ENCODE measurements at places on chromosomes 7 and 10. TPM values are rescaled to one million over a fixed set of nuclear protein-coding genes. Genes with fewer than 3 reads are reported as not detected.

The NCOA4 gene
- 65.8 TPM for total RNA-seq

The ZNF273 gene
- total RNA-seq: 6.1 TPM

The PPP1R9A gene
- total RNA-seq: 10.7 TPM

The ENO4 gene
- not detected for total RNA-seq

DNA sequence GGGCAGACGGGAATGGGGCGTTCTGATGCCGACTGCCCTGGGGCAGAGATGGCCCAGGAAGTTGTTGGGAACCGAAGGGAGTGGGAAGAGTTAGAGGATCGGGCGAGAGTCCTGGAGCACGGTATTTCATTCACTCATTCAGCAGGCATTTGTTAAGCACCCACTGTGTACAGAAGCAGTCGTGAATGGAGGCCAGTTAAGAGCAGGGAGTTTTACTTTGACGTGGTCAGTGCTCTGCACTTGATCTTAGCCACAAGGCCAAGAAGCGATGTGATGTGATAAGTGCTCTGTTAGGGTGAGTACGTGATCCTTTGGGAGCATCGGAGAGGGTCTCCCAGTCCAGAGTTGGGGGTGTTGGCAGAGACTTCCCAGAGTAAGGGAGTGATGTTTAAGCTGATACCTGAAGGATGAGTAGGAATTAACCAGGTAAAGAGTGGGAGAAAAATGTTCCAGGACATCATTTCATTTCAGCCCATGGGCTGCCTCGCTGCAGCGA, 890 bp downstream of the ZFYVE27 start:
- no peak for DNase-seq
- no peaks in the 10 kb centered on the region for H3K27me3 ChIP-seq
- H3K4me1 ChIP-seq: peaks cover 19% of the 10 kb centered on the region
- peak overlapping the region; percentile 97 for H3K27ac ChIP-seq
- H3K36me3 ChIP-seq: peaks cover 18% of the 10 kb centered on the region

DNA sequence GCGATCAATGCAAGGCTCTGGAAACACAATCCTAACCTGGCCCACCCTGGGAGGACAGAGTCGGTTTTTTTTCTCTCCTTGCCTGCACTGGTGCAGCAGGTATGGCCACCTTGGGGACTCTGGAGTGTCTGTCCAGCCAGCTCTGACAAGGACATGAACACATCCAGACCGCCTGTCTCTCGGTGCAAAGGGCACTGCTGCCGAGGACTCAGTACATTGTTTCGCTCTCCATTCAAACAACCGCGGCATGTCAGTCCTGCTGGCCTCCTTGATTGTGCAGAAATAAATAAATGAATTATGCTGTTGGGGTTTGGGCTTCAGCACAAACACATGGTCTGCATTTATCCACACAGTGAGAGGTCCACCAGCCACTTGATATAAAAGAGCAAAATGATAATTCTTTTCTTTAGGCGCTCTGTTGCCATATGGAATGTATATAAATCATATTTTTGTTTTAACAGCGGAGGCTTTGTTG, 565.2 kb downstream of the KCNMA1 start:
- peak; percentile 32 for DNase-seq
- no peaks in the 10 kb centered on the region for H3K36me3 ChIP-seq

GRCh38 chr10:69057261-69057950, 30.5 kb upstream of the SRGN start:
- H3K27me3 ChIP-seq: no peaks in the 10 kb centered on the region
- no peak overlapping the region for H3K4me3 ChIP-seq
- H3K4me1 ChIP-seq: peaks cover 33% of the 10 kb centered on the region
- H3K36me3 ChIP-seq: no peaks in the 10 kb centered on the region
- H3K27ac ChIP-seq: peak overlapping the region; percentile 62
- DNase-seq: peak; percentile 42

DNA sequence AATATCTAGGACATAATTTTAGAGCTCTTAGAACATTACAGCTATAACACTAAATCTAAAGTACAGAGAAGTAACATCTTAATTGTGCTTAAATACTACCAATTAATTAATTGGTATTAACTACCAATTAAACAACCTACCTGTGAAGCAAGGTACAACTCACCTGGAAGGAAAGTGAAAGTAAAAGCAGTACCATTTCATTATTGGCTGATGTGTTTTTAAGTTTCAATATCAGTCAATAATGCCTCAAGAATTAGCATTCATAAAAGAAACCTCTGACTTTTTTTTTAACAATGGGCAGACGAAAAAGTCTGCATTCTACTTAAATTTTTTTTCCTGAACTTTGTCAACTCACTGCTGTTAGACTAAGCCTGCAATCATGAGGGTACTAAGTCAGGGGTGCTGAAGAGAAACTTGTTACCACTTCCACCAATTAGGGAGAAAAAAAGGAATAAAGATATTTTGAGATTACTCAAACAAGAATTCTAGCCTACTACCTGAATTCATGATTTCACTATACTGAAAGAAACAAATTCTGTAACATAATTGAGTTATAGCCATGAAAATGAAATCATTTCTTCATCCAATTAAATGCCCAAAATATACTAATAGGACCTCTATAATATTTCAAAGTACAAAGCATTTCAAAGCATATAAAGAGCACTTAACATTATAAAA, 19.9 kb downstream of the UPF2 start:
- peaks cover 4% of the 10 kb centered on the region for H3K4me1 ChIP-seq
- DNase-seq: peak; percentile 9
- H3K4me3 ChIP-seq: no peak overlapping the region
- peak overlapping the region; percentile 71 for H3K27ac ChIP-seq

GRCh38 chr10:114386452-114386851, 17.9 kb downstream of the AFAP1L2 start:
- H3K27me3 ChIP-seq: no peaks in the 10 kb centered on the region
- no peak overlapping the region for H3K27ac ChIP-seq
- peaks cover 13% of the 10 kb centered on the region for H3K4me1 ChIP-seq

DNA sequence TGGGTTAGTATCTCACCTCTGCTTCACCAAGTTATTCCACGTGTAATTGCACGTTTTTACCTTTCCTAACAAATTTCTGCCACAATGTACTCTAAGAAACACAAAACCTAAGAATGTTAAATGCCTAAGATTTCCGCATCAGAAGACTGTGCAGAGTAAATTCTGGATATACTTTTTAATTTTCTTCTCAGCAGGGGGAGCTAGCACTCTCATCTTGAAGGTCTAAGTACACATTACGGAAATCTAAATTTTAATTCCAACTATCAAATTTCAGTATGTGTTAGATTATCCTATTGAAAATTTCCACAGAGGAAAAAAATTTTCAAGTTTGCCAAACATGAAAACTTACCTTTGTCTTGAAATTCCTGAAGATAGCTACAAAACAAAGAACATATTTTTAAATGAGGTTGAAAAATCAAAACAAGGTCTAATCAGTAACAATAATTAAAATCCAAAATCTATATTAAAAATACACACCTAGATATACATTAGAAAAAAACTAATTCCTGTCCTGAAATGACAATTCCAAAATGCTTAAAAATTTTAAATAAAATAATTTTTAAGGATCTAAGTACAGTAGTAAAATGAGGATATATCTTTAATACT, 10.5 kb downstream of the SKAP2 start:
- H3K36me3 ChIP-seq: no peaks in the 10 kb centered on the region
- no peak overlapping the region for H3K27ac ChIP-seq
- H3K4me3 ChIP-seq: no peak overlapping the region
- no peaks in the 10 kb centered on the region for H3K27me3 ChIP-seq
- peak; percentile 83 for DNase-seq

GRCh38 chr7:12768948-12769347, 81.5 kb downstream of the ARL4A start:
- no peak overlapping the region for H3K4me3 ChIP-seq
- no peaks in the 10 kb centered on the region for H3K36me3 ChIP-seq
- no peaks in the 10 kb centered on the region for H3K27me3 ChIP-seq
- H3K27ac ChIP-seq: no peak overlapping the region
- DNase-seq: no peak

DNA sequence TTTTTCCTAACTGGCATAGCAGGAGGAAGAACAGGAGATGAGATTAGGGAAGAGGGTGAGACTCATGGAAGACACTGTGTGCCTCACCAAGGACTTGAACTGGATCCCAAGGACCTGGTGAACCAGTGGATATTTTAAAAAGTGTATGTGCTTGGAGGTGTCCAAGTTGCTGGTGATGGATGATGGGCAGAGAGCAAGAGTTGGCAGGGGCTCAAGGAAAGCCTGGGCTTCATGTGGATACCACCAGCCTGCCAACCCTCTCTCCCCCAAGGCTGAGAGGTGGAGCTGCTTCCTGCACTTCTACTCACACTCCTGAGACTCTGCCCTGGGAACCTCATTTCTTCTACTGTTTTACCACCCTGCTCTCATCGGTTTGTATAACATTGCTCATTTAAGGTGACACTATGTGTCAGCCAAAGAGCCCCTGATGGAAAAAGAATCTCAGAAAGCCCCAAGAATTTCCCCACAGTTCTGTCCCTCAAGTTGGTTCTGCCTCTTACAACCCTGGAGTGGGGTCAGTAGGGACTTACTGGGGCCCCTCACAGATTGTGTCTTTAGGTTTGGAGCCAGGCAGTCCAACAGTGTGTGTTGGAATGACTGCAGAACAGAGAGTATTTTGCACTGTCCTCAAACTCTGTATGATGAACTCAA, 56.2 kb upstream of the PDCD4 start:
- H3K27me3 ChIP-seq: no peaks in the 10 kb centered on the region
- H3K36me3 ChIP-seq: no peaks in the 10 kb centered on the region
- no peak overlapping the region for H3K4me3 ChIP-seq
- peaks cover 32% of the 10 kb centered on the region for H3K4me1 ChIP-seq
